ENCODE measurements at places on chromosomes 3 and 15.

GRCh38 chr15:99121207-99121606, 16.3 kb downstream of the SYNM start:
- no peak for DNase-seq
- H3K4me3 ChIP-seq, result no peak overlapping the region
- H3K27ac ChIP-seq, result no peak overlapping the region

GRCh38 chr3:197218210-197218609, 80.2 kb downstream of the DLG1 start:
- H3K27me3 ChIP-seq, result no peaks in the 10 kb centered on the region
- H3K4me1 ChIP-seq, result peaks cover 19% of the 10 kb centered on the region
- no peak for DNase-seq
- H3K27ac ChIP-seq, result no peak overlapping the region
- H3K4me3 ChIP-seq, result no peak overlapping the region
- H3K36me3 ChIP-seq, result peaks cover 4% of the 10 kb centered on the region

DNA sequence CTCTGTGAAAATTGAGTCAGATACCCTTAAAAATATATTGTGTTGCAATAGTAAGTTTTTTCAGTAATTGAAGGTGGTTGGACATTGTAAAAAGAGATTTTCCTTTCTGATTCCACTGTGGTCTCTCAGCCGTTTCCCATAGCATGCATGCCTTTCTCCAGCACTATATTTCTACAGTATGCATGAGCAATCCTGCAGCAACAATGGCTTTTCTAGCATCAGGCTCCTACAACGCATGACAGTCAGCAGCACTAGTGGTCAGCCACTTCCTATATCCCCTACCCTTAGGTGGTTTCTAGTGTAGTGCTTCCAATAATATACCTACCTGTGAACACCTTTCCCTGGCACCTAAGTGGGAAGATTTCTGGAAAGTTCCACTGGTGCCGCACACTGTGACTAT, 55.4 kb upstream of the SNRPN start:
- no peaks in the 10 kb centered on the region for H3K4me1 ChIP-seq
- H3K27ac ChIP-seq, result no peak overlapping the region
- H3K27me3 ChIP-seq, result no peaks in the 10 kb centered on the region
- H3K36me3 ChIP-seq, result no peaks in the 10 kb centered on the region
- no peak overlapping the region for H3K4me3 ChIP-seq

DNA sequence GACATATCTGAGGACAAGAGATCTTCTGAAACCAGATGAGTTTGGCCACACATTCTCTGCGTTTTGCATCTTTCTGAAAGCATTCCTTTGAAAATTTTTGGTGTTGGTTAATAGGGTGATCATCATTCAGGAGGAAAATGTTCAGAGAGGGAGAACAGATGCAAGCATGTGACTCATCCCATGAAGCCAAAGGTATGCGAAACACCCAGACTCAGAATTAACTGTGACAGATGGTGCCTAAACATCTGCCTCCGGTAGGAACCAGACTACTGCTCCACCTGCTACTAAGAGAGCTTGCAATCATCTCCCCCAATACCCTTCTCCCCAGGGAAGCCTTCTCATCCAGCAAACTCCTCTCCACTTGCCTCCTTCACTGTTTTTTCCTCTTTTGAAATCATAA, 46.2 kb downstream of the TRIM69 start:
- no peaks in the 10 kb centered on the region for H3K36me3 ChIP-seq
- no peak overlapping the region for H3K27ac ChIP-seq

GRCh38 chr3:197736010-197736490, 654 bp downstream of the RUBCN start:
- no peaks in the 10 kb centered on the region for H3K36me3 ChIP-seq
- peak overlapping the region; percentile 7 for H3K27ac ChIP-seq
- H3K4me3 ChIP-seq, result peak overlapping the region; percentile 97

- peak overlapping the region; percentile 89 for H3K4me3 ChIP-seq
- no peak for DNase-seq
- peak overlapping the region; percentile 62 for H3K27ac ChIP-seq
- H3K4me1 ChIP-seq, result 0 out of 2 replicates have a peak, but pooled peaks cover 5% of the 10 kb centered on the region
- H3K36me3 ChIP-seq, result no peaks in the 10 kb centered on the region
Measured at GRCh38 chr3:69052472-69052898, 352 bp upstream of the TMF1 start.

Data from PC-3 (cell line).